Urinary bladder (tissue), 4 donors: ENCODE measurements at places on chromosomes 7 and 10. TPM values are rescaled to one million over a fixed set of nuclear protein-coding genes. Genes with fewer than 3 reads are reported as not detected.

The NPY4R2 gene
- 0.16 TPM for total RNA-seq

The C10orf53 gene
- not detected for total RNA-seq

The ADRB1 gene
- 1.7 TPM for total RNA-seq

The PRLHR gene
- 0.48 TPM for total RNA-seq

The EVX1 gene
- 1.1 TPM for total RNA-seq

The ADAMTS14 gene
- total RNA-seq: 13.7 TPM
